NB4 (cell line): ENCODE measurements at places on chromosomes 5 and 9.

DNA sequence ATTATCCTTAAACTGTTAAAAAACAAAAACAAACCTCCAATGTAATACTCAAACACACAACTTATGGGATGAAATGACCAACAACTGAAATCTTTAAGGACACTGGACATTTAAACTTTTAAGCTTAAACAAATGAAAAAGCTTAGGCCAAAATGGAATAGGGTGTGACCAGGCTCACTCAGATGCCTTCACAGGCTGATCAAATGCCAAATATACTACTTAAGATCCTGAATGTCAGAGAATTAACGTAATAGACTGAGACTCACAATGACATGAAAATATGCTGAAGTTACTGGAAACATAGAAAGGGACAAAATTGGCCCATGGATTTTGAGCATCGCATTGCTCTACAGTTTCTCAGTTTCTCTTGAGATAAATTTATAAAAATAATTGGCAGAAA lies 286.8 kb downstream of the ADAMTS6 start:
- DNase-seq, result no peak

- peak; percentile 34 for DNase-seq
These were observed 19.2 kb downstream of the UBAP1 start for GRCh38 chr9:34197756-34198711.

- no peak for DNase-seq
These were observed 251.6 kb downstream of the KIAA0825 start for GRCh38 chr5:94366811-94367210.

DNA sequence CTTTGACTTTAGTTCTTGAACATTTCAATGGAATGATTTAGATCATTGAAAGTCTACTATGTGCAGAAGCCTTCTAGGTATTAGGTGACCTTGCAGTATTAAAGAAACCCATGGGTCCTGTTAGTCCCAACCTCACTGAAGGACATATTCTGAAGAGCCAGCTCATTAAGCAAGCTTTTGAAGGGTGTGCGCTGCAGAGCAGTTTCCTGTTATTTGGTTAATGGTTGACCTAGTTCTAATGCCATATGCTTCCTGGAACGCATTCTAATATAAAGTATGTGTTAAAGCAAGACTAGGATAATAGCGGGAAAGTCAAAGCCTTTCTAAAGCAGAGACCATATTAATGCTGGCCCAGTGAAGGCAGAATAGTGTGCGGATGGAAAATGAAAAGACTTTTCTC lies 20.1 kb downstream of the ZNF462 start:
- no peak for DNase-seq

DNA sequence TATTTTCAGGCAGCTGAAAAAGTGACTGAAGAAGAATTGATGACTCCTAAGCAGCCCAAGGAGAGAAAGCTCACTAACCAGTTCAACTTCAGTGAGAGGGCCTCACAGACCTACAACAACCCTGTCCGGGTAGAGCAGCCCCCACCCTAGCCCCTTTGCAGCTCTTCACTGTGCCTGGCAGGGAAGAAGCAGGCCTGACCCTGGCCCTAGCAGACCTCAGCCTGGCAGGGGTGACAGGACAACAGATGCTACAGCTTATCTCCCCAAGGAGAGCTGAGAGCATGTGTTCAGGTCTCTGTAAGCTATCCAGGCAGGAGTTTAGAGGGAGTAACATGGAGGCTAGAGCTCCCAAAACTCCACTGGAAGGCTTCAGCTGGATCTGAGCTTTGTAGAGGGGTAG lies 31.8 kb downstream of the DNAI1 start:
- no peak for DNase-seq

- DNase-seq, result no peak
These were observed 8.6 kb upstream of the PCDHB1 start for GRCh38 chr5:141042555-141042954.

DNA sequence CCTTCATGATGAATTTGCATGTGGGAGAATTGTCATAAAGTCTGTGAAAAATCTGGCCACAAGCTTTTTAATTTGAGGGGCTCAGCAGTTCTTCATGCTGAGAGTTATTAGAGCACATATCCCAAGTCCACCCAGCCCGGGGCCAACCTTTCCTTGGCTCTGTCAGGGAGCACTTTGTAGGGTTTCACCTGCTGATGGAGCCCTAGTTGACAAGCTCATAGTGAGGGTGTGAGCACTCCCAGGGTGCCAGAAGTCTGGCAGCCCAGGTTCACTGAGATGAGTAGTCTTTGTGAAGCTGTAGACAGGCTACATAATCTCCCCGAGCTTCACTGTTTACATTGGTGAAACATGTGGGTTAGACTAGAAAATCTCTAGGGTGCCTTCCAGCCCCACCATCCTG lies 97.2 kb upstream of the NREP start:
- DNase-seq, result no peak
